ENCODE measurements at places on chromosomes 5 and 9.

GRCh38 chr9:81305561-81306182 is 383.7 kb downstream of the TLE1 start:
- no peak for DNase-seq

DNA sequence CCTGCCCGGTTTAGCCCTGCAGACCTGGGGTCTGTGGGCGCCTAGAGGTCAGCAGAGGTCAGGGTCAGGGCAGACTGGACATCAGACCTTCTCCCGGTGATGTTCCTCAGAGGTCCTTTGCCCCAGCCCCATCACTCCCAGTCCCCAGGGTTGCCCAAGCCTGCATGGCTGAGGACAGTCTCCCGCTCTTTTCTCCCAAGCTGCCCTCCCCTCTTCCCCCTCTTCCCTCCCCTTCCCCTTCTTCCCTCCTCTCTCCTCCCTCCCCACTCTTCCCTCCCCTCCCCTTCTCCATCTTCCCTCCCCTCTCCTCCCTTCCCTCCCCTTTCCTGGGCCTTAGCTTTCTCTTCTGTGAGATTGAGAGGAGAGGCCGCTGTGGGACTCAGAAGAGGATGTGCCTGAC is 10.4 kb downstream of the LHX3 start:
- DNase-seq, result no peak

- no peak for DNase-seq
These were observed 102.7 kb upstream of the VCAN start for GRCh38 chr5:83368835-83369234.

DNA sequence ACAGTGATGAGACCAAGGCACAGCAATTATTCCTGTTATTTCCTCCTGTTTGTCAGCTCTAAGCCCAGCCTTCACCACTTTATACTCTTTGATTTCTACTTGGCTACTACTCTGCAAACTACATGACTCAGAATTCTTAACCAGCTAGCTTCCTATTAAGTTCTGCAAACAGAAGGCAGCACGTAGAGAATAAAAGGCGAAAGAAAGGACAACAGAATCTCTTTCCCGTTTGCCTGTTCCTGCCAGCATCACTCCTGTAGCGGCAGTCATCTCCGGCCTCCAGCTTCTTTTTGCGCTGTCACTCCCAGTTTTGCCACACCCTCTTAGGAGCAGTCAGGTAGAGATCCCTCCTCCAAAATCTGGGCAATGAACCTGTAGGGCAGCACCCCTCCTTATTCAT is 29.9 kb downstream of the DPYSL3 start:
- DNase-seq, result peak; percentile 43

DNA sequence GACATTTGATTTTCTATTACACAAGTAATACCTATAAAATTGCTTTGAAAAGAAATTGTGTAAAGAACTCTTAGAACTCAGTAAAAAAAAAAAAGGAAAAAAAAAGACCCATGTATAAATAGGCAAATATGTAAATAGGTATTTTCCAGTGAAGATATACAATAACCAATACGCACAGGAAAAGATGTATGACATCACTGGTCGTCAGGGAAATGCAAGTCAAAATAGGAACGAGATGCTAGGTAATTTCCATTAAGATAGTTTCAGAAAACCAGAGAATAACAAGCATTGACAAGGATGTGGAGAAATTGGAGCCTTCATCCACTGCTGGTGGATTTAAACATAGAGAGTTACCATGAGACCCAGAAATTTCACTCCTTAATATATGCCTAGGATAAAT is 708.8 kb downstream of the MTRR start:
- DNase-seq, result no peak

DNA sequence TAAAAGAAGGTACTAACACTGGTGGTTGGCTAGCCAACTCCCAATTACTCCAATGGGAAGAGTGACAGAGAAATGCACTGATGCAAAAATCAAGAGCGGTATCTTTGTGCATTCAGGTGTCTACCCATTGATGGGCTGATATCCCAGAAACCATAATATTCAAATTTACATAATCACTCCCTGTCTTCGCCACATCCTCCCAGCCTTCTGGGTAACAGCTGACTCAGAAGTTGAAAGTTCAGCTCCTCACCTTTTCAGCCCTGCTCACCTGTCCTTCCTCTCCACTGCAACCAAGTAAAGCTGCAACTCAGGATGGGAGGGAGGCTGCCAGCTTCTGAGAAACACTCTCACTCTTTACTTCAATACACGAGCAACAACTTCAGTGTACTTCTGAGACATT is 6.9 kb downstream of the SUSD1 start:
- no peak for DNase-seq

DNA sequence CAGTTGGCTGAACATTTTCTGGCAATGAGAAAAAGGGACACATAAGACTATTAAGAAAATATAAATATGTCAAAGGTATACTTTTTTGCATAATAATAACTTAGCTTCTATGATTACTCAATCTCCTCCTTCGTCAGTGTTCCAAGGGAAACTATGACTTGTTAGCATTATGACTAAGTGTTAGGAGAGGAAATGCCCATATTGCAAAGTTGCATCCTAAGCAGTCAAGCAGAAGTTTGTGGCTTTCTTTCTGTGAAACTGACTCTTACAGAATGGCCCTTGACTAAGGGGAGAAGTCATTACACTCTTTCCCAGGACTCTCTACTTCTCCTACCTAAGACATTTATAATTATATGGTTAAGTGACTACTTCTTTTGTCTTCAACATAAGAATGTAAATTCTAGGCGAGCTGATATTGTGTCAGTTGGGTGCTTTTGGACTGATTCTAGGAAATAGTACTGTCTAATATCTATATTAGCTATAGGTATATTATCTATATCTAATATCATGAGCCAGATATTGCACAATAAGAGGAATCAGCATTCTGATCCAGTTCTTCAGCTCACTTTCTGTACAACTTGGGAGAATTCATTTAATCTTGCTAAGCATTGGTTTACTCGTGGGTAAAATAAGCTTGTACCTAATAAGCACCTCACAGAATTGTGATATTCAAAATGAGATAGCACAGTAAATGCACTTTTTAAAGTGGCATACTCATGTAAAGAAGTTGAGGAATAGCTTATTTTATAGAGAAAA is 16.4 kb upstream of the SPINK6 start:
- DNase-seq, result peak; percentile 11

DNA sequence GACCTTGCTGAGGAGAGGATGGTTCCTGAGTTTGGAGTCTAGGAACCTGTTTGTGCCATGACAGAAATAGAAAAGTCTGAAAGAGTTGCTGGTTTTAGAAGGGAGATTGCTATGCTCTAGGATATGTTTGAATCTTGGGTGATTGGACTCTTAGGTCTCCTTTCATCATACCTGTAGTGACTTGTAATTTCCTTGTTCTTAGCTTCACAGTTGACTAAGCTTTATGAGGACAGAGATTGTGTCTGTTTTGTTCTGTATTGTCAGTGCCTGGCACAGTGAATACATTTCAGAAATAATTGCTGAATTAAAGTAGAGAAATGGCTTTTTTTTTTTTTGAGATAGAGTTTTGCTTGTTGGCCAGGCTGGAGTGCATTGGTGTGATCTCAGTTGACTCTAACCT is 31.5 kb downstream of the GAPVD1 start:
- DNase-seq, result no peak

DNA sequence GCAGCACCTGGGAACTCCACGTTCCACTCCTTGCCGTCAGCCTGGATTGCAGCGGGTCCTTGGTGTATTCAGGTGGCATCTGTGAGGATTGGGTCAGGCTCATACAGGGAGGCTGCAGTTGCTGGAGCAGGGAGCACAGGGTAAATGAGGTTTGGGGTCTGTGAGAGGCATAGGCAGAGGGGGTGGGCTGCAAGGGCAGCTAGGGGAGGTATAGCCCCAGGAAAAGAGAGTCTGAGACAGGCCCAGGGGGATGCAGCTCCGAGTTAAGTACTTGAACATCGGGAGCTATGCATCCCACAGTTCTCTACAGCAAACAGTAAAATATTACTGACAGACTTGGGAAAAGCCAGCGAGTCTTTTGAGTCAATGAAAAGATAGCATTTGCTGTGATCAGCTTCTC is 101.6 kb downstream of the TRIO start:
- no peak for DNase-seq
